ENCODE measurements at places on chromosomes 2 and 18. TPM values are rescaled to one million over a fixed set of nuclear protein-coding genes. Genes with fewer than 3 reads are reported as not detected.

Gene PROKR1
- not detected for total RNA-seq

Gene SNED1
- total RNA-seq = 19.5 TPM

Gene SPP2
- total RNA-seq = not detected

Gene COLEC11
- 5.0 TPM for total RNA-seq

Gene KIAA2012
- not detected for total RNA-seq

Gene GKN1
- 0.62 TPM for total RNA-seq

DNA sequence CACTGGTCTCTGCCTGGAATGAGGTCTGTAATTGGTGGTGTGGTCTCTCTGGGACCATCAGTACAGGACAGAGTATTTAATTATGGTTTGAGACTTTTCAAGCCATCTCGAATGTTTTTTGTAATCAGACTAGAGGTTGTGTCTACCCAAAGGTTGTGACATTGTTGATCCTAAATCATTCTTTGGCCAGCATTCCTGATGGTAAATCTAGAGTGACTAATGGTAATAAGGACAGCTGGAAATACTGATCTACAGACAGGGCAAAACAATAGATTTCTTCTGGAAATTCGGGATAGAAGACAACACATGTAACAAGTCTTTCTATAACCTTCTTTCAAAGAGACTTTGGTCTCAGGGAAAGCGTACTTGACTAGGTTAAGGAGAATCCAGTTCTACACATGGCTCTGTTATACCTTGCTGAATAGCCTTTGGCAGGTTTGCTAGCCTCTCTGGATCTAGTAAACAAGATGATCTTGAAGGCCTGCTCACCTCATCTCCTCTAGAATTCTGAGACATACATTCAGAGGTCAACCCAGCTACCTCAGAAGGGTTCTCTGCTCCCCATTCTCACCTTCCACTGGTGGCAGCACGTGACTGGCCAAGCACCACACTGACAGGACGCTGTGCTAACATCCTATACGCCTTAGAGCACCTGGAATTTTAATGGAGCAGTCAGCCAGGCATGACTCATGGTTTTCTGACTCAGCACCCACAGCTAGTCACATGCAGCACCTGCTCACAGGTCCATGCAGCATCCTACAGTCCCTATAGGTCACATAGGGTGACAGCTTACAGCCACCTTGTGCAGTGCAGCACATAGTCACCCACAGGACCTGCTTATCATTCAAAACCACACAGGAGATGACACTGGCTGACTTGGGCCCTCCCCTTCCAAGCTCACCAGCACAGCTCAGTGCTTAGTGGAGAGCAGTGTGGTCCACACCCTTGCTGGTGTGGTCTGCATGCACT, 12.2 kb downstream of the PLB1 start:
- ATAC-seq = no peak

DNA sequence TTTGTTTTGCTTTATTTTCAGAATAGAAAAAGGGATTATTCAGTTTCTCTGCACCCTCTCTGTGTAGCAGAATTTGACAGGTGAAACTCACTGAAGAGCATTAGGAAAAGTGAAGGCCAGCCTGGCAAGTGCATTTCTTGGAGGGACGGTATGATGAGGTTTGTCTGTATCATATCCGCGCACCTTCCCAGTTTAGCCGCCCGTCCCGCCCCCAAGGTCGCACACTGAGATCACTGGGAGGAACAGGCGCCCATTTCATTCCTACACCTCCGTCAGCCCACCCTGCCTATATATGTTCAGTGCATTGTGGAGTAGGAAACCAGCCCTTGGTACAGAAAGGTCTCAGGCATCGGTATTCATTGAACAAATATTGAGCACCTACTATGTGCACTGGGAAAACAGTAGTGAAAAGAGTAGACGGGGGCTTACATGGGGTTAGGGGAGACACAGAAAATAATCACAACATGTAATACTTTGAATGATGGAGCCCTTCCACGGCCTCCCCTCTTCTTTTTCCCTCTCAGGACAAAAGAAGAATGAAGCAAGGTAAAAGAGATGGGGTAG, 678 bp upstream of the FECH start:
- no peak for ATAC-seq

DNA sequence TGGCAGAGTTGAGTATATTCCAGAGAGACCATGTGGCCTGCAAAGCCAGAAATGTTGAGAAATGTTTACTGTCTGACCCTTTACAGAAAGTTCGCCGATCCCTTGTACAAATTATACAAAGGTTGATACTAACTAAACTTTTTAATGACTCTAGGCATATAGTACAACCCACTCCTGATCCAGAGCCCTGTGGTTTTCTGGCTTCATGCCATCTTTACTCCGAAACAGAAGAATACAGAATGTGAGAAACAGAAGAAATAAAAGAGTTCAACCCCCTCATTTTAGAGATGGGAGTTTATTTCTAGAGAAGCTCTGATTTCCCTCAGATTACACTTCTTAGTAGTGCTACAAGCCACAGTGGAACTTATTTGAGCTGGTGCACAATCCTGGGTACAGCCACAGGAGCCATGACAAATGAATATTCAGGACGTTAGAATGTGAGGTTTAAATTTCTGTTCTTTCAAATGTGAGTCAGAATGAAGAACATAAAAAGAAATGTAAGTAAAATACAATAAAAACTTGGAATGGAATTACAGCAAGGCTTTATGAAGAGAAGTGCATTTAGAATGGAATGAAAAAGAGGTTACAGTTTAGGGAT, 38.0 kb upstream of the SMCHD1 start:
- ATAC-seq = no peak

DNA sequence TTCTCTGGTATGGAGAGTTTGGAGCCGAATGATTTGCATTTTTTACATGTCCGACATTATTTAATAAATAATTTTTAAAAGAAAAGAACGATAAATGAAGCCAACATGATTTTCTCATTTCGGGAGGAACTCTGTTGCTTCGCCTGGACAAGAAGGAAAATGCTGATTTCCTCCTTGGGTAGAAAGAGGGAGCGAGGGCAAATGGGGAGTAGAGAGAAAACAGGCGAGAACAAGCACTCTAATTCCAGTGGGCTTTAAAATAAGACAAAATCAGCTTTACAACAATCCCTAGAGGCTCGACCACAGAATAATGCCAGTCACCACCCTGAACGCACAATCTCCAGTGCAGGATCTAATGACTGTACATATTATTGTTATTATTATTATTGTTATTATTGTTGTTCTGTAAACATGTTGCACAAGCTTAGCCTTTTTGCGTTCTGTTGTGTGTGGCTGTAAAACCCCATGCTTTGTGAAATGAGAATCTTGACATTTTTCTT, 3.7 kb downstream of the DLX1 start:
- no peak for ATAC-seq

GRCh38 chr18:26617151-26617554, 68.8 kb upstream of the KCTD1 start:
- ATAC-seq = no peak

- no peak for ATAC-seq
Observed at GRCh38 chr2:47277187-47277586, 122.1 kb upstream of the STPG4 start.

GRCh38 chr2:232219496-232219870, 159.1 kb upstream of the ALPP start:
- no peak for ATAC-seq

DNA sequence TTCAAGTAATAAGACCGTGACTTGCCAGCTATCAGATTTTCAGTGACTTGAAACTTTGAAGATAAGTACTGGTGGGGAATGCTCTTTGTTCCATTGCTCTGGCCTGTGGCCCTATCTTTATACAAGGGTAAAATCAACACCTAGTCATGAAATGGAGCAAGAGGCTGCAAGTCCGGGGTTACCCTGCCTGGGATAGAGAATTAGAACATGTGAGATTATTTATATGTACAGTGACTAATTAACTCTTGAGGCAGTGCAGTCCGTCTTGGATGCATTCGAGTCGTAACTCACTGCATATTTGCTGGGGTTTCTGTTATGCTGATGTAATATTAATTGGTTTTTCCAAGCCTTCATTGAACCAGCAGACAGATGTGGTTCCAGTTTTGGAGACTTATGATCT, 105.8 kb upstream of the LYPD6 start:
- no peak for ATAC-seq

DNA sequence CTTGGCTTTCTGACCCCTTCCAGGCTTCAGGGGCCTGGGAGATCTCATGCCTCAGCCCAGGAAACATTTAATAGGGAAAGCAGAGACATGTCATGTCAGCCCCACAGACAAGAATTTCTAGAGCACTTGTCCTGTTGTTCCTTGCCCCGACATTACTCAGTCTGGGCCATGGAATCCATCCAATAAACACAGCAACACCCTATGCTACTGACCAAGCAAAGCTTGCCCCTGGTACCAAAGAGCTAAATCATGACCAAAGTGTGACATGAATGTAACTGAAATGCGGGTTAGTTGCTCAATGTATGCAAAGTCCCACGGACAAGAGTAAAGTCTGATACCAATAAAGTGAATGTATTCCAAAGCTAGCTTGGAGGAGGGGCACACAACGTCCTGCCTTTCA, 35.1 kb downstream of the EHD3 start:
- no peak for ATAC-seq

GRCh38 chr2:3251946-3252345, 125.7 kb downstream of the EIPR1 start:
- ATAC-seq = no peak
